GM12892 (cell line): ENCODE measurements at places on chromosomes 3 and 15.

DNA sequence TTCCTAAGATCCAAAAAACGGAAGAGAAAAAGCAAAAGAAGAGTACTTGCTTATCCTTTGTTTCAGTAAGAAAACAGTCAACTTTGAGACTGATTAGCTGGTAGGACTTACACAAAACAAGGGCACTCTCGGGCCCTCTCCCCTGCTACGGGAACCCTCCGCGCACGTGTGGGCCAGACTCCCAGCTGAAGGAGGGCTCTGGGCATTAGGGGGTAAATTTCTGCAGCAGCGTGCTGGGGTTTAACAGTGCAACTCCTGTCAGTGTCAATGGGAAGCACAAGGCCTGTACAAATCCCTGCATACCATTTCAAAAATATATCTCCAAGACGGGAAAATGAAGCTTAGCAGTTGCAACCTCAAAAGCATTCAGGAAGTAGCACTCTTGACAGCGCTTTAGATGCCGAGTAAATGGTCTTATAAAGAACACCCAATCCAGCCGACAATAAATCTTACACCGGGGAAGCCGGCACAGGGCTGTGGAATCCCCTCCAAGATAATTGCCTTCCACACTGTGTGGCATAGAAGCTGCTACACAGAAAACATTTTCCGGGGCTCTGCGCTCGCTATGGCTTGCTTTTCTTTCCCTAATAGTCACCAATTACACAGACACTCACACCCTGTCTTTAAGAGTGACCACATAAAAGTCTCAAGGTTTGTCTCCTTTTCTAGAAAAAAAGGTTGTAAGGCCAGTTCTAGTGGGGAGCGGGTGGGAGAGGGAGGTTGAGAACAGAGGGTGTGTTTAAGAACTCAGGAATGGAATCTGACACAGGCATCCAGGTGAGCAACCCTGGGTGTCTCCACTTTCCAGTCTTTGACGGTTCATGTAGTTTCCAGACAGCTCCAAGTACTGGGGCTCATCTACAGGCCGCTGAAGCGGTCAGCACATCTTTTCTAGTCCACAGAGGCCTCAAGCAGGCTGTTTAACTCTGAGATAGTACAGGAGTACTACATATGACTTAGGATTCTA lies 512.7 kb downstream of the FOXP1 start:
- DNase-seq = no peak

DNA sequence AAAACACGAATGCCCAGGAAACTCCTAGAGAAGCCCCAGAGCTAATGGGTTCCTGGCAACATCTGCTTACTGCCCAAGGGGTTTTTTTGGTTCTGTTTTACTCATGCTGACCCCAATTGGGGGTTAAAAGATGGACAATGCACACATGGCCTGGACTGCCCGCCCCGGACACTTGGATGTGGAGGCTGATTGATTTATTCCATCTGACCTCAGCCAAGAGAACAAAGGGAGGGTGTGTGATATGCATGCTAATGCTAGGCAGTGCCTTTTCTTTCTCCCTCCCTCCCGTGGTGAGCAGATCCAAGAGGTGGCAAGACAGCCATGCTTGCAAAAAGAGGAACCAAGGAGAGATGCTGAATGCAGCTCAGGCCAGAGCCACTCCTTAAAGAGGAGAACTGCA lies 3.3 kb upstream of the LRTM1 start:
- no peak for DNase-seq

DNA sequence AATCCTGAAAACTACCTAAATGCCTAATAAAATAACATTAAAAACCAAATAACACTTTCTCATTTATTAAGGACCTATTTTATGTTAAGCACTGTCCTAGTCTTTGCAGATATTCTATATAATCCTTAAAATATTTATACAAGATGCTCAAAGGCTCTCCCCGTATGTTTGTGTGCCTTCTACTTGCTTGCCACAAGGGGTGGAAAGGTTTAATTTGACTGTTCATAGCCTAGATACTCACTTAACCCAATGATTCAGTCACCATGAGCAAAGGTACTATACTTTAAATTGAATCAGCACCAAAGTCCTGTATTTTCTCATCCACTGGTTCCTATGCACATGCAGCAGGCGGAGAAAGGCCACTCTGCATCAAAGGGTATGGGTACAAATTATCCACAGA lies 32.0 kb downstream of the LSAMP start:
- no peak for DNase-seq

DNA sequence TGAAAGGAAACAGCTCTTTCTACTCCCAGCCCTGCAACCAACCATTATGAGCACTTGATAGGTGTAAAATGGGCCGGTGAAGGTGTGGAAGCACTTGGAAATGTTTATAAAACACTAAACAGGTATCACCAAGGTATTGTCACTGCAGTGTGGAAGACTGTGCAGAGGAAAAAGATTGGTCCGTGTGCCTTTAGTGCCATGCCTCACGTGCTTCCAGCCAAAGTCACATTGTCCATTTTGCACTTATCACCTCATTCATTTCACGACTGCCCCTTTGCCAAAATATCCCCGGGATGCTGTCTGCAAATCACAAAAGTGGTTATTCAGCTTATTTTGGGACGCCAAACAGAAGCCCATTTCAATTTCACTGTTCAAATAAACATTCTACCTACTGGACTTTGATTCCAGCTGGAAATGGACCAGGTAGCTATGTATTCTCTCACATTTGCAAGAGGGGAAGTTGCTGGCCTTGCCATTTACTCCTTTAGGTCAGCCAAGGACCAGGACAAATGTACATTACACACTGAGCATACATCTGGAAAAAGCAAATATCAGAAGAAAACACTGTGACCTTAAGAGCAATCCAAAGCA lies 58.4 kb downstream of the ARRDC4 start:
- no peak for DNase-seq

GRCh38 chr3:109073116-109073515 lies 44.8 kb downstream of the MORC1 start:
- DNase-seq = no peak

DNA sequence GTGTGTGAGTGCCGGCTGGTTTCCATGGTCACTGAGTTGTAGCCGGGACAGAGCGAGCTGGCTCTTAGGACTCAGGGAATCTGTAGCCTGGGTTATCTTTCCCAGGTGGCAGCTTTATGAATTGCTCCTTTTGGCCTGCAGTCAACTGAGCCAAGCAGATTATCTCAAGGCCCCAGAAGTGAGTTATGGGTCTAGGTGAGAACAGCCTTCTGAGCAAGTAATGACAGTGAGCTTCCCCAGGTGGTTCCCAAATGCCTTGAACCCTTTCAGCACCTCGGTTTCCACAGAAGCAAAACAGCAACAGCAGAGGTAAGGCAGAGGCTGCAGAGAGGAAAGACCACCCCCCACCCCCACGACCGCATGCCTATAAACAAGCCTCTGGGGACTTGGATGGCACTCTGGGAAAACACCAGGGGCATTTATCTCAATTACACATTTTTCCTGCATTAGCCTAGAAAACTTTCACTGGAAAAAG lies 56.7 kb upstream of the DGKG start:
- no peak for DNase-seq

- DNase-seq = no peak
Observed at GRCh38 chr3:196506687-196507086, 3.1 kb upstream of the RNF168 start.

DNA sequence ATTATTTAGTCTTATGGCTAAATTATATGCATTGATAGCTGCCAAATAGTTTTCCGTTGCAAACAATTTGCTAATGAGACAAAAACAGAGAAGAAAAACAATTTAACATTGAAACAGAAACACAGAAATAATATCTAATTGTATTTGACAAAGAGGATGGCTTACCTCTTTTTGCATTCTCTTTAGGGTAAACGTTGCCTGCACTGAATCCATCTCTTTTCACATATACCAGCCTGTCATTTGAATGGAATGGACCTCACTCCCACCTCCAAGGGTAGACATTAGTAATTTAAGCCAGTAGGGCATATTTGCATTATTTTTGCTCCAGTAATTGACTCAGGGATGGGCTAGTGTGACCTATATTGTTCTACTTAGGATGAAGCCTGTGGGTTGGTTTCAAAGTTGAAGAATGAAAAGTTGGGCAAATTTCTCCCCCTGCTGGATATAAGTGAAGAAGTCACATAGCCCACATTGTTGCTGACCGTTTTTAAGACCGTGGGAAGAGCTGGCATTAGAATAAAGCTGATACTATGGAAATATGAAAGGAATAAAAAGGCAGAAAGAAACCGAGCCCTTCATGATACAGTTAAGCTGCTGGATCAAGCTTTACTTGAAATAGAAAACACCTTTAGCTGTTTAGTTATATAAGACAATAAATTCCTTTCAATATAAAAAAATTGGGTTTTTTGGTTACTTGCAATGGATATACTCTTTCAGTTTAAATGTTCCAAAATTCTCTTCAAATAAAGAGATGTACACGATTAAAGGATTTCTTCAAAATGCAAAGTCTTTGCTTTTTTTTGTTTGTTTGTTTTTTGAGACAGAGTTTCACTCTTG lies 26.9 kb downstream of the PIERCE2 start:
- no peak for DNase-seq

DNA sequence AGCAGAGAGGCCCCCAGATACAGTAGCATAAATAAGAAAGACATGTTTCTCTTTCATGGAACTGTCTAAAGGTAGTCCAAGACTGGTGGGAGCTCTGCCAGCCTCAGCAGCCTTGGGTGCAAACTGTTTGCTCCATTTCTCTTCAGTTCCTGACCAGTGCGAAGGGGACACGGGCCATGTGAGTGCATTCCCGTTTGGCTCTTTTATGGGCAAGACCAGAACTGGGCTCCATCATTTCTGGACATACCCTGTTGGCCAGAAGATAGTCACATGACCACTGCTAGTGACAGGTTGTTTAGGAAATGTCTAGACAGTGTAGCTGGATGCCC lies 45.5 kb downstream of the CHCHD6 start:
- no peak for DNase-seq
